NCI-H1436 treated with DMSO at 0.1 percent for 48 hours (cell line): ENCODE measurements at places on chromosomes 16 and 17.

DNA sequence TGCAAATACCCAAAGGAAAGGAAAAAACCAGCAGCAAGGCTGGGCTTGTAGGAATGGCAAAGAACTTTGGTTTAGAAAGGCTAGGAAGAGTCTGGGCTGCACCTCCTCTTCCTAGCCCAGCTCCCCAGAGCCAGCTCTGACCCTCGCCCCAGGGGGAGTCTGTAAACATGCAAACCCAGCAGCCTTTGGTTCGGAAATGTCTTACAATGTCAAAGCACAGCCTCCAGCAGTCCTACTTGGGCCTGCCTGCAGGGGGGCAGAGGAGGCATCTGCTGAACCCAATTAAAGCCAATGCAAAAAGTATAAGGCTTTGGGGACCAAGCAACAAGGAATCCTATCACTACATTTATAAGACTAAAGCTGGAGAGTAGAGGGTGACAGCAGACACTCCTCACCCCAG lies 5.0 kb upstream of the FTSJ3 start:
- no peak for DNase-seq

DNA sequence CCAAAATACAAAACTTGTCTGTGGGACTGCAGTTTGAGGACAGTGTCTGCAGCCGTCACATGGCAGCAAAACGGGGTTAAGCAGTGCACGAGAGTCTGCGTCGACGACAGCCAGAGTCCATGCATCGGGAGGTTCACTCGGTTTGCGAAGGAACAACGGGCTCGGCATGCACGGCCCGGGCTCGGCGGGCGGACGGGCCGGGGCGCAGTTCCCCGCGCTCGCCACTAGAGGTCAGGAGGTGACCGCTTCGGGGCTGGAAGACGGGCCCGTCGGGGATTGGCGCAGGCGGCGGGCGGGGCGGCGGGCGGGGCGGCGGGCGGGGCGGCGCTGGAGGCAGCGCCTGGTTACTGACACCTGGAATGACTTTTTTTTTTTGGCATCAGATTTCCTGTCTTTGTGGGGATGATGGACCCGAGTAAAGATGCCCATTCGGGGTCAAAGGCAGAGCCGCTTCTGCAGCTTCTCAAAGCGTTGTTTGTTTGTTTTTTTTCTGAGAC lies 6.5 kb downstream of the SCGB1C2 start:
- DNase-seq = no peak

- DNase-seq = peak; percentile 77
Observed at GRCh38 chr17:41496803-41497484, 7.2 kb upstream of the KRT36 start.

DNA sequence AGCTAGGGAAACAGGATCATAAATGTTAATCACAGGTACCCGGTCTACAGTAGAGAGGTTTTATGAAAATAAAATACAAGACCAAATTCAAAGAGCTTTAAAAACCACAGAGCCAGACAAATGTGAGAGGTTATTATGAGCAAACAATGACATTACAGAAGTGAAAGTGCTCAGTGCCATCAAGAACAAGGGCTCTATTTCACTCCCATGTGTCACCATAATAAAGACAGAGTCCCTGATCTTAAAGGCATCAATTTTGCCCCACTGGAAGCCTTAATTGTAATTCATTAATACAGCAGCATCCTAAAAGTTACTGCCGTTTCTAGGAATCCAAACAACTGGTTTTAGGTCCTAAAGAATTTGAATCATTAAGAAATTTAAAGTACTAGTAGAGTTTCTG lies 43.7 kb upstream of the CDRT4 start:
- no peak for DNase-seq

DNA sequence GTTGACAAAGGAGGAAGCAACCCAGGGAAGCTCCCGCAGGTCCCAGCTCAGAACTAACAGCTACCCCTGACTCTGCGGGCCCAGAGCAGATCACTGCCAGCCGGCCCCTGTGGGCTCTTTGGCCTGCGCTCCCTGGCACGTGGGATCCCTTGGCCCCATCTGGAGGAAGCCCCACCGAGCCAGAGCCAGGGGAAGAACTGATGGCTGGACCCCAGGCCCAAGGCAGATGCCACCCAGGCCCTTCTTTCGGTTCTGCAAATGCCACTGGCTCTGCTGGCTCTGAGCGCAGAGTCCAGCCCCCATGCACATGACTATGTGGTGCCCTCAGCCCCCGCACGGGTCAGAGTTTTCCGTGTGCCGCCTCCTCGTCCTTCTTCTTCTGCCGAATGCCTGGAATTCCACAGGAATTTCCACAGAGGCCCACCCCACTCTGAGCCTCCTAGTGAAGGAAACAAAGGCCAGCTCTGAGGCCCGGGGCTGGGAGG lies 35.8 kb upstream of the SNN start:
- no peak for DNase-seq

- DNase-seq = no peak
Observed at GRCh38 chr17:44086364-44087311, 16.1 kb downstream of the G6PC3 start.

DNA sequence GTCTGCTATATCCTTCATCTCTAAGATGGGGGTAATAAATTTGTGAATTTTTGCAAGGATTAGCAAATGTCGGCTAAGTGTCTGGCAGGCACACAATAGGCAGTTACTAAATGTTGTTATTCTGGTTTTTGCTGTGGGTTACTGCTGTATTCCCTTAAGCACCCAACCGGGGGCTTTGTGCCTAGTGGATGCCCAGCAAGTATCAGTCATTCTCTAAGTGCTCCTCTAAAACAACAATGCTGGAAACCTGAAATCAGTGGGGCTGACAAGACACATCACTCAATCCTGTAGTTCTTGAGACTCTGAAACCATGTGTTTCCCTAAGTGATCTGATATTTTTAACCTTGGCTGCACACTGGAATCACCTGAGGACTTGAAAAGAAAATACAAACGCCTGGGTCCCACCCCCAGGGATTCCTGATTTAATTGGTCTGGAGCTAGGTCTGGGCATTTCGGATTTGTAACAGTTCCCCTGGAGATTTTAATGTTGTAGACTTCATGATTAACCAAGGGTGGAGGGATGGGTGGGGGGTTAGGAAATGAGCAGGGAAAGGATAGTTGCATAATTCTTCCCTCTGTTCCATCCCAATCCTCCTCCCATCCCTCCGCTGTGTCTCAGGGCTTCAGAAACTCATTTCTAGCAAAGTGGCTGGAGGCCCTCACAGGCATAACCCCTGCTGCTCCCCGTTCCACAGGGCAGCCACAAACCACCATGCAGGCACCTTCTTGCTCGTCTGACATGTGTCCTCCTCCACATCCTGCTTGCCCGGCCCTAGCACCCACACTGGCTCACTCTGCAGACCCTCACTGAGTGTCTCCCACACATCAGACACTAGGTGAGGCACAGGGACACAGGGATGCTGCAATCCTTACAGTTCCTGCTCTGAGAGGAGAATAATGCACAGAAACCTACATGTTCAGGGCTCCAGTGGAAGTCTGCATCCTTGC lies 61.7 kb upstream of the LYRM9 start:
- DNase-seq = no peak

- no peak for DNase-seq
Observed at GRCh38 chr17:77147357-77147801, 6.6 kb downstream of the SEC14L1 start.

GRCh38 chr17:47277921-47278320 lies 24.3 kb downstream of the ITGB3 start:
- no peak for DNase-seq

- DNase-seq = no peak
Observed at GRCh38 chr17:44287651-44288050, 19.7 kb upstream of the SLC4A1 start.

- DNase-seq = no peak
Observed at GRCh38 chr16:85365120-85365519, 248.0 kb upstream of the GSE1 start.

DNA sequence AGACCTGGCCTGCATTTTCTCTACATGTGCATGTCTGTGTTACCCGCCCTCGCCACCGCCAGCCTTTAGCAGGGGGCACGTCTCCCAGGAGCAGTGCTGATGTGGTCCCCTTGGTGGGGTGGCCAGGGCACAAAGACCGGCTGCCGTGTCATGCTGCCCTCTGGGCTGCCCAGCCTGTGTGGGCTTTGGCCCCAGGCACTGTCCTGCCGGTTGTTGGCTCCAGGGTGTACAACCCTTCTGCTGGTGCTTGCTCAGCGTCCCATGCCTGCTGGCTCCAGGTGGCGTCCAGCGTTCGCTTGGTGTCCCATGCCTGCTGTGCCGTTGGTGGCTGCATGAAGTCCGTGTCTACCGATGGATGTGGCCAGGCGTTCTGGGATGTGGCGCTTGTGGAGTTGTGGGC lies 4.1 kb downstream of the BAIAP2 start:
- DNase-seq = no peak

GRCh38 chr17:81414756-81415516 lies 19.7 kb downstream of the BAHCC1 start:
- no peak for DNase-seq

DNA sequence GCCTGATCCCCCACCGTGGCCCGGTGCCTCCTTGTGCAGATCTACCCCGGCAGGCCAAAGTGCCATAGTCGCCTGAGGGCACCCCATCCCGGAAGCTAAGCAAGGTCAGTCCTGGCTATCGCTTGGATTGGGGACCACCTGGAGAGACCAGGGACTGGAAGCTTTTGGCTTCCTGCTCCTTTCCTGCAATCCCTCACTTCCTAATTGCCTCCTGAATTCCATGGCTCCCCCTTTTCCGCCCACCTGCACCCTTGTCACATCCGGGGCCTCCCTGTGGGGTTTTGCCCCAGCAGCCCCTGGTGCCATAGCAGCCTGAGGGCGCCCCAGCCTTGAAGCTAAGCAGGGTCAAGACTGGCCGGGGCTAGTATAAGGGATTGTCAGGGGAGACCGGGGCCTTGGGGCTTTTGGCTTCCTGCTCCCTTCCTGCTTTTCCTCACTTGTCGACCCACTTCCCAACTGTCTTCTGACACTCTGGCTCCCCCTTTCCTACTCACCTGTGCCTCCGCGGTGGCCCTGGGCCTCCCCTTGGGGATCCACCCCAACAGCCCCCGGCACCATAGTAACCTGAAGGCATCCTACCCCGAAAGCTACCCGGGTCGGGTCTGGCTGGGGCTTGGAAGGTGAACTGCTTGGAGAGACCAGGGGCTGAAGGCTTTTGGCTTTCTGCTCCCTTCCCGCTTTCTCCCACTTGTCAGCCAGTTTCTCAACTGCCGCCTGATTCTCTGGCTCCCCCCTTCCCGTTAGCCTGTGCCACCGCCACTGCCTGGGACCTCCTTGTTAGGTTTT lies 2293.6 kb downstream of the TP53TG3F start:
- no peak for DNase-seq

DNA sequence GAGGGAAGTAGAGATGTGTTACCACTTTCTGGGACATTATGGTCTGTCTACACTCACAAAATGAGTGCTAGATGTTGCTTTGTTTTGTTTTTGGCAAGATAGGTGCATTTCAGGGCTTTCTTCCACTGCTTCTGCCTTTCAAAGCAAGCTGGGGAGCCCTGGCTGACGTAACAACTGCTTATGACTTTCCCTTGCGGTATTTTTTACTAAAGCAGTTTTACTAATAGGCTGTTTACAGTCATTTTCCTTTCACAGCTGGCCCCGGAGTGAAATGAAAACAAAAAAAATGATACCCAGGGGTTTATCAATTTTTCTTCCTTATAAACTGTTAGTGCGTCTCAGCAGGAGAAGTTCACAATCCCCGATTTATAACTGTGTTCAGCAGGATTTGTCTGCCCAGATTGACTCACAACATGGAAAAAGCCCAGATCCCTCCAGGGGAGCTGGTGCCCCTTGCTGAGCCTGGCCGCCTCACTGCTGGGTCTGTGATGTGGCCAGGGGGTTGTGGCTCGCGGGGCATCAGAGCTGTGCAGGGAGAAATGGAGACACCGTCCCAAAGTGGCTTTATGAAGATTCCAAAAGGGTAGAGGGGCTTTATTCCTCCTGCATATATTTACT lies 184.4 kb upstream of the HS3ST3A1 start:
- no peak for DNase-seq

DNA sequence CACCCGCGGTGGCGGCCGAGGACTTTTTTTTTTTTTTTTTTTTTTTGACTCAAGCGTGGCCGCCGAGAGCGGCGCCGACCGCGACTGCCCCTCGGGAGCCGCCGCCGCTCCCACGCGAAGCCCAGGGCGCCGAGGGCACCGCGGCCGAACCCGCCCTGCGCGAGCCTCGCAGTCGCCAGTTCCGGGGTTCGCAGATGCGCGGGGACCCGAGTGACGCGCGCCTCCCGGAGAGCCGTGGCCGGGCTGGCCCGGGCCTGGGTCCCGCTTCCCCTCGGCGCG lies 1.1 kb downstream of the METRNL start:
- no peak for DNase-seq

DNA sequence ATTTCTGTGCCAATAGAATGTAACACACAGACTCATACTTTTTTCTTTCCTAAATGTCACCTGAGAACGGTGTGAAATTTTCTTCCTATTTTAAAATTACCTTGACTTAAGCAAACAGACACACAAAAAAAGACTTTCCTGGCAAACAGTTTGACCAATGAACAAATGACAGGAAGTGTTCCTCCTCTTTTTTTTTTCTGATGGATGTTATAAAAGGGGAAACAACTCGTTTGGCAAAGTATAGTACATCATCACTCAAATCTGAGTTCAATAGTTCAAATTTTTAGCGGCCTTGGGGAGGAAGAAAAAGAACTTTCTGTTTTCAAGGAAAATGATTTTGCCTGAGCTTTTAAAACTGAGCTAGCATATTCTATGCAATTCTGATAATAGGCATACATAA lies 19.8 kb downstream of the HS3ST3A1 start:
- no peak for DNase-seq

DNA sequence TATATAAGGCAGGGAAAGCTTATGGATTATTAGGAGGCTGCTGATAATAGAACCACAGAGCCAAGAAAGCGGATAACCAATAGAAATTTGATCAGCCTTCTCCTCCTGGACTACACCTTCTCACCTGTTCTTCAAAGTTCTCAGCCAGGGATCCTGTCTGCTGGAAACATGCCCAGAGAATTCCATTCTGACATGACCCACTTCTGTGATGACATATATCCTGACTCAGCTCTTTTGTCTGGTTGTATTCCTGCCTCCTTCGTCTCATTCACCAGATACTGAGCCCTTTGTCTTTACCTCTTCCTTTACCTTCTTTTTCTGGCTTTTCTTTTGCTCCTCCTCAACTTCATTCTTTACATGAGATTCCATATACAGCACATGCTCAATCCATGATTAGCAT lies 576.1 kb downstream of the CDH11 start:
- no peak for DNase-seq

DNA sequence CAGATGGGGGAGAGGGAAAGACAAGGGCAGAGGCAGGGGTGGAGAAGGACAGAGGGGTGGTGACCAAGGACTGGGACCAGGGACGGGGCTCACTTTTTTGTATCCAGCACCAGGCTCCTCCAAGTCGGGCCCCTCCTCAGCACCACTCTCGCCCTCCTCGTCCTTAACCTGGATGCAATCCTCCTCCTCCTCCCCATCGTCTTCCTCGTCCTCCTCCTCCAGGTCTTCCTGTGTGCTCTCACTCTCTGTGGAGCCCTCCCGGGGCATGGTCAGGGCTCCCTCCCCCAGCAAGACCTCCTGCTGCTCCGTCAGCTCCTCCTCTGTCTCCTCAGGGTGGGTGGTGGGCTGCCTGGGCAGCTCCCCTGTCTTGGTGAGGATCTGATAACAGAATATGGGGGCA lies 16.8 kb downstream of the G6PC3 start:
- no peak for DNase-seq

GRCh38 chr16:72299684-72300243 lies 127.8 kb upstream of the PMFBP1 start:
- no peak for DNase-seq
